ENCODE measurements at places on chromosomes 11 and 22. TPM values are rescaled to one million over a fixed set of nuclear protein-coding genes. Genes with fewer than 3 reads are reported as not detected.

CALCA gene
- not detected for total RNA-seq

CRYBB3 gene
- total RNA-seq: not detected

ABTB2 gene
- total RNA-seq: 6.0 TPM

PANX2 gene
- 19.5 TPM for total RNA-seq

SLC25A45 gene
- total RNA-seq: 1.1 TPM

LRRC55 gene
- total RNA-seq: not detected
